ENCODE measurements at places on chromosomes 2 and 18.

DNA sequence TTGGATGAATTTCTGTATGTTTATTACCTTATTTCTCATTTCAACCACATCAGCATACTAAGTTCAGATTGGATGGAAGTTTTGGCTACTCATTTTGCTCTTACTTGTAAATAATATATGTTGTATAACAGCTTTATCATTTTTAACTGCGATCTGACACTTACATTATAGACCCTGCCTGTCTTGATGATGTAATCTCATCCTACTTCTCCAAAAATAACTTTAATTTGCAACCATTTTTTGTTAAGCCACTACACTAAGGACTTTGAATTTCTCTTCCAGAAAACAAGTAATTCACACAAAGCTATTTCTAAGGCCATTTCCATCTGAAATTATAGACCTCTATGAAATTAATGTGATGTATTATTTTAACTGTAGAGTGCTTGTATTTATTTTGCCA, 240.7 kb downstream of the WDR7 start:
- DNase-seq, result no peak

GRCh38 chr18:75612456-75612855, 185.0 kb upstream of the SMIM21 start:
- no peak for DNase-seq

DNA sequence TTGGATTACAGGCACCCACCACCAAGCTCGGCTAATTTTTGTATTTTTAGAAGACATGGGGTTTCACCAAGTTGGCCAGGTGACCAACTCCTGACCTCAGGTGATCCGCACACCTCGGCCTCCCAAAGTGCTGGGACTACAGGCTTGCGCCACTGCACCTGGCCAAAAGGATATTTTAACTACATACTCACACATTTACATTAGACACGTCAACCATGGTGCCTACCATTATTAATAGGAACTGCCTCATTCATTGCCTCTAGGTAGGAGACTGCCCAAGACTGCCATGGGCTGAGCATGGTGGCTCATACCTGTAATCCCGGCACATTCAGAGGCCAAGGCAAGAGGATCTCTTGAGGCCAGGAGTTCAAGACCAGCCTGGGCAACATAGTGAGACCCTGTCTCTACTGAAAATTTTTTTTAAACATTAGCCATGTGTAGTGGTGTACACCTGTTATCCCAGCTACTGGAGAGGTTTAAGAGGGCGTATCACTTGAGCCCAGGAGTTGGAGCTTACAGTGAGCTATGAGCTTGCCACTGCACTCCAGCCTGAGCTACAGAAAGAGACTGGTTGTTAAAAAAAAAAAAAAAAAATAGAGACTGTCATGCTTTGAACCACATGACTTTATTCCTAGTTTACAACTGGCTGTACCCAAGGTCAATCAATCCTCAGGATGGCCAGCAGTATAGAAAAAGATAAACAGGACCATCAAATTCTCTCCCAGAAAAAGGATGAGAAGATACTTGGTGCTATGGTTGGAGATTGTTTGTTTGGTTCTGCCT, 31.1 kb upstream of the EPC2 start:
- DNase-seq, result no peak

DNA sequence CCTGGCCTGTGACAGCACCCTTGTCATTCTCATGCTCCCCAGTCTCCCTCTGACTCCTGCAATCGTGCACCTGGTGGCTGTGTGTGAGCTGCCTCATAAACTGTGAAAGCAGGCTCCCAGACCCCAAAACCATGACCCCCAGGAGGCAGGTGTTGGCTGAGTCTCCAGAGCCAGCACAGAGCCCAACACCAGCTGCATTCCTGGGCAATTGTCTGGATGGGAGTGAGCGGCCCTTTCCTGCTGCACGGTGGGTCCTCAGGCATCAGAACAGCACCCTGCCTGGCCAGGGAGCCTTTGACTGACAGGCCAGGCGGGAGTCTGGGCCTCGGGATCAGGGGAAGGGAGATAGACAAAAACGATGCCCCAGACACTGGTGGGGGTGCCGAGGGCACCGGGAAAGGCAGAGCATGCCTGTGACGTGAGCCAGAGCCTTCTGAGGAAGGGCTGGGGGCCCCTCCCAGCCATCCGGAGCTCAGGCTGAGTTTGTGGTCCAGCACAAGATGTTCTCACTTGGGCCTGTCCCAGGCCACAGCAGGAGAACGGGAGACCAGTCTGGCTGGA, 135.1 kb upstream of the GPC1 start:
- DNase-seq, result no peak

GRCh38 chr2:85958731-85959130, 69.9 kb upstream of the ST3GAL5 start:
- DNase-seq, result no peak

DNA sequence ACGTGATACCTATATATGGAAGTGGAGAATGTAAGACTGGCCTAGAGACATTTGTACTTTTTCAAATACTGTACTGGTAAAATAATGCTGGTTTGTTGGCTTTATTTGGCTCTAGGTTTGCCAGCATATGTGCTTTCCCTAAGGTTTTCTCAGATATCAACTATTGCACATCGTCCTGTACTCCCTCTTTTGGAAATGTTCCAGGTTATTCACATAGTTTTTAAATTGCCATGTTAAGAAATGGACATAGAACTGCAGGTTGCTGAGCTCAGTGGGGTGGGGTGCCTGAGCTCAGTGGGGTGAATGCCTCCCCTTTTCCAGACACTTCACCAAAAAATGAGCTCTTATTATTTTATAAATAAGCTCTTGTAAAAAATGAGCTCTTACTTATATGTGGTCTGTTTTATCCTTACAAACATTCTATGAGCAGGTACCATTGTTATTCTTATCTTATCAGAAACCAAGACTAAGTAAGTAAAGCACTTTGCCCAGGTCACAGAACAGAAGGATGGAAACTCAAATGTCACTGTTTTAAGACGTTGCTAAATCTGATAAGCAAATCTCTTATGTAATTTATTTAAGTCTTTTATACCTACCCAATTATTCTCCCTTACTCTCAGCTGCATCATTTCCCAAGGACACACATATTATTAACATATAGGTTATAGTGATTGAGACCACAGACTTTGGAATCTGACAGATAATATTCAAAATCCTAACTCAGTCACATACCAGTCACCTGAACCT, 99.0 kb downstream of the CPS1 start:
- no peak for DNase-seq

GRCh38 chr2:231469583-231469950, 5.3 kb upstream of the NCL start:
- no peak for DNase-seq

DNA sequence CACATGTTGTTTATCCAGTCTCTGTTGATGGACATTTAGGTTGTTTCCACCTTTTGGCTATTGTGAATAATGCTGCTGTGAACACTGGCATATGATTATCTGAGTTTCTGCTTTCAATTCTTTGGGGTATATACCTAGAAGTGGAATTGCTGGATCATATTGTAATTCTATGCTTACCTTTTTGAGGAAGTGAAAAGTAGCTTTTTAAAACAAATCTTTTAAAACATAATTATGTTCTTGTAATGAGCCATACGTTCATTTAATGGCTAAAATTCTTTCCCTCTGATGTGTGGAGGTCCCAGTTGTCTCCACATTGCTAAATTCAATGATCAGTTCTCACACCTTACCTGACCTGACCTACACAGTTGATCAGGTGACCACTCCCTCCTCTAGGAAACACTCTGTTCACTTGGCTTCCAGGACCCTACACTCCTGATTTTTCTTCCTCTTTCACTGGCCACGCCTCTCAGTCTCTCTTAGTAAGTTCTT, 27.8 kb upstream of the SERTAD2 start:
- no peak for DNase-seq

DNA sequence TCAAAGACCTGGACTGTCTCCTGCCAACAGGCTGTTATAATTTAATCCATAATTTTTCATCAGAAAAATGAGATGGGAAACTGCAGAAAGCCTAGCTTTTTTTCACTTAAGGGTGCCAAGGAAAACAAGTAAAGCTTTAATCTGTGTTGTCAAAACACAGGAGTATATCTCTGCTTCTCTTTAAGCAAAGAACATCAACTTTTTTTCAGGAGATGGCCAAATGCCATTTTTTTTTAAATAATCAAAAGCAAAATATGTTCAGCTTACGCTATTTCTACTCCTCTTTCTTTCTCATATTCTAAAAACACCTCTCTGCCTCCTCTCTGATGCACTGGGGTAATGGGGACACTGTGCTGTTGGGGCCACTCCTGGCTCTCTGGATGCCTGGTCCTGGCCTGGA, 73.1 kb upstream of the NXPH2 start:
- no peak for DNase-seq

- DNase-seq, result no peak
These were observed 16.2 kb upstream of the RHOB start for GRCh38 chr2:20430461-20431300.

- no peak for DNase-seq
These were observed 355.9 kb downstream of the PIK3C3 start for GRCh38 chr18:42310956-42311355.

DNA sequence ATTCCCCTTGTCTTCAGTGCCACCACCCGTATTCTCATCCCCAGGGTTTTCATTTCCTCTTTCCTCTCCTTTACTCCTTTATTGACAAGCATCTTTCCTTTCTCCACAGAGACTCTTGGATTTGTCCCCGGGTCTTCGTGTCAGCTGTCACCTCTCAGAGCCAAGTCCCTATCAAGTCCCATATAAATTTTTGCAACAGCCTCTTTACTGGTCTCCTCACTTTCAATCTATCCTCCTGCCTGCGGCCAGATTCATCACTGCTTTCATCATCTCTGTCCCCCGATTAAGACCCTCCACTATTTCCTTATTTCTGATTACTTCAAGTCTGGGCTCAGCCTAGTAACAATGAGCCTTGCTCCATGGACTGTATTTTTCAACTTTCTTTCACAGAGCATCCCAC, 113.8 kb downstream of the CTAGE1 start:
- no peak for DNase-seq

- DNase-seq, result no peak
These were observed 3.5 kb downstream of the CTDP1 start for GRCh38 chr18:79682894-79683625.

DNA sequence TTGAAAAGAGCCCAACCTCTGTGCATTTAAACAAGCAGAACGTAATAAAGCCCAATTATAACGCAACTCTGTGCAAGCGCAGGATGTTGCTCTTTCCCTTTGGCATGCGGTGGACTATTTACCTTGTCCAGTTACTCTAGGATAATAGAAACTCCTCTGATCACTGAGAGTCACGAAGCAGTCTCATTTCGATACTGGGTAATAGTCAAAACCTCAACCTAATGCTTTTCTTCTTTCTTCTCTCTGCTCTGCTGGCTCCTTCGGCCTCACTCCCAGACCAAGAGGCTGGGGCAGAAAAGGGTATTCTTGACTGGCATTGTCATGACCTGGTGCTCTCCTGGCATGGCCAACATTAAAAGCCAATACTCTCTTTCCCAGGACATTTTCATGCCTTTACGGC, 89.7 kb upstream of the GCFC2 start:
- no peak for DNase-seq

DNA sequence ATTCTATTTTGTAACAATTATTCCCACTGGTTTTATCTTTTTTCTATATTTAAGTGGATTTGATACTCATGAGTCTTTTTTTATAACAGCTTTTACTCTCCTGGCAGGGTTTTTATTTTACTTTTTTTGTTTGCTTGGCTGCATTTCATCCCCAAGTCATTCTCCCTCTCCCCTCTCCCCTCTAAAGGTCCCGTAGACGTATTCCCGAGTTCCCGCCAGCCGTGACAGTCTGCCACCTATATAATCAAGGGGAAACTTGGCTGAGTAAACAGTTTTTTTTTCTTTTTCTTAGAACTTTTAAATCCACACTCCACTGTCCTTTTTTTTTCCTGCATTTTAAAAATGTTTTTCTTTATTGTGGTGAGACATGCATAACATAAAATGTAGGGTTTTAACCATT, 433.1 kb upstream of the HS6ST1 start:
- DNase-seq, result no peak

Measured in EL (cell line).